ENCODE measurements at places on chromosomes 1 and 21.
A peak's percentile ranks its signal among the peaks of the same experiment; 100 is the strongest.

DNA sequence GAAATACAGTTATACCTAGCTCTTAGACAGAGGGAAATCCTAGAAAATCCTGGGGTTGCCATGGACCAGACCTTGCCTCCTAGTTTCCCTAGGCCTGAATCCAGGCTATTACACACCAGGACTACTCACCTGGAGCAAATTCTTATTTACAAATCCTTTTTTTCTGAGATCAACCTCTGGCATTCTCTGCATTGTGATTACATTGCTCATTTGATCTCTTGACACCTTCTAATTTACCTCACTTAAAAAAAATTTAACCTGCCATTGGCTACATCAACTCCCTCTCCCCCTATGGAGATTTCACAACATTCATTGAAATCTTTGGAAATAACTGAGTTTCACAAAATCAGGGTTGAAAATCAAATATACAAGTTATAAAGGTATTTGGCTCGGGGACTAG is 2.9 kb upstream of the C1orf105 start:
- no peak for DNase-seq

- no peak for DNase-seq
Measured at GRCh38 chr1:204959374-204959773, 83.6 kb upstream of the CNTN2 start.

DNA sequence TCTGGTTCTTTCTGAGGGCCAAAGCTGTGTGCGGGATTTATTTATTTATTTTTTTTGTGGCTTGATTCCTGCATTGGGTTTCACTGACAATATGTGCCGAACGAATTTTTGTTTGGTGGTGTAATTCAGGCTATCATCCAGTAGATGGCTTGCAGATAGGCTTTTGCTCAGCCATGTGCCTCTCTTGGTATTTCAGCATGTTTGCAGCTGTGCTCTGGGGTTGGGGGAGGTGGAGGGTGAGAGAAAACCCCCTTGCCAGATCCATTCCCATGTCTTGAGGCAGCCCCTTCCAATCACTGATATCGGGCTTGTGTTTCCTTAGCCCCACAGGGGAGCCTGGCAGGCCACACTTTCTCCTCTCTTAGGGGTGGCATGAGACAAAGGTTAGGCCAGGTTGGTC is 302.4 kb downstream of the PTGER3 start:
- DNase-seq: no peak

DNA sequence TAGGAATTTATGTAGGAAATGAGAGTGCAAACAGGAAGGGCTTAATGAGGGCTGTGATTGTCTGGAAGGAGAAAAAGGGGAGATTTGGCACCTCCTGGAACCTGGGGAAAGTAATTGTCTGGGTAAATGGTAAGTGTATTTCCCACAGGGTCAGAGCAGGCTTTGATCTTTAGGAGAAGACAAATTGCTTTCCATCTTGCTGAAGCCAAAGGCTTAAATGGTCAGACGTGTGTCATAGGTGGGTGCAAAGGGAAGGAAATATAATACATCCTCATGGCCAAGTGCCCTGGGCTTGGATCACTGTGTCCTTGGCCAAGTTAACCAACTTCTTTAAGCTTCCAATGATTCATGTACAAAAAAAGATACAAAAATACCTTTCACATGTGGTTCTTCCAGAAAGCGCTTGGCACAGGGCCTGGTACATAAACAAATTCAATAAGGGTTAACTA is 1.3 kb upstream of the DUSP23 start:
- DNase-seq: no peak

- no peak for DNase-seq
Measured at GRCh38 chr1:210369425-210369824, 40.7 kb downstream of the HHAT start.

DNA sequence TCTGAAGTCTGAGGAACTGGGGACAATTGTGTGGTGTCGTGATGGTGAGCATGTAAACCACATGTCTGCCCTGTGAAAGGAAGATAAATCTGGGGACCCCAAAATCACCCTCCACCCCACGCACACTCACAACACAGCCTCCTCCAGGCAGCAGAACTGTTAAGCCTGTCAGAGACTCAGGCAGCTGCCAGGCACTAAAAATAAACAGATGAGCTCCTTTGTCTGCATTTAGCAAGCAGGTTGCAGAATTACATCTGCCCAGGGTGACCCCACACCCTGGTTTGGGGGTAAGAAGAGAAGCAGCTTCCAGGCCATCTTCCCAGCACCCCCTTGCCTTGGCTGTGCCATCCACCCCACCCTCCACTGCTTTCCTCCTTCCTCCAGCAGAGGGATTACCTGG is 119.1 kb upstream of the RUNX3 start:
- no peak for DNase-seq

GRCh38 chr1:9201401-9202239 is 33.0 kb upstream of the H6PD start:
- peak; percentile 15 for DNase-seq

All from CD4-positive, alpha-beta T cell treated with Interleukin-21 for 1 hour (primary cell).